ENCODE measurements at places on chromosomes 3 and 15. TPM values are rescaled to one million over a fixed set of nuclear protein-coding genes. Genes with fewer than 3 reads are reported as not detected.

DNA sequence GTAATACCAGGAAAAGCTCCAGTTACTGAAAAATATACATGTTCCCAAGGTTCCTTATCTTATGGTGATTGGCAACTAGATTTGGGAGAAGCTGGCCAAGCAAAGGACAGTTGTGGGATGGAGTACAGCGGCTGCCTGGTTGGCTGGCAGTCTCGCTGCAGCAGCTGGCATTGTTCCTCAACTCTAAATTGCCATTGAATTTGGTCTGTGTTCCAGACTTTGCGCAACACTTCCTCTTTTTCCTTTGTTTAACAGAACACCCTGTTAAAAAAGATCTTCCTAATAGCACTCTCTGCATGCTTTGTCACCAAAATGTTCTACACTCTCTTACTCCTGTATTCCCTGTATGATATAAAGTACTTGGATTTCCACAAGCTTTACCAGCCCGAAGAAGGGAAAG is 420.6 kb upstream of the RBMS3 start:
- no peaks in the 10 kb centered on the region for H3K27me3 ChIP-seq
- H3K4me3 ChIP-seq = no peak overlapping the region
- H3K4me1 ChIP-seq = peaks cover 5% of the 10 kb centered on the region
- no peaks in the 10 kb centered on the region for H3K36me3 ChIP-seq
- no peak overlapping the region for H3K27ac ChIP-seq

- no peak overlapping the region for H3K27ac ChIP-seq
- H3K4me1 ChIP-seq = peaks cover 14% of the 10 kb centered on the region
Observed at GRCh38 chr3:64417816-64418215, 192.6 kb upstream of the PRICKLE2 start.

GRCh38 chr3:173753593-173753992 is 356.0 kb downstream of the NLGN1 start:
- peaks cover 4% of the 10 kb centered on the region for H3K4me1 ChIP-seq
- no peaks in the 10 kb centered on the region for H3K36me3 ChIP-seq
- no peak for DNase-seq
- no peak overlapping the region for H3K27ac ChIP-seq

The ADCY5 gene
- total RNA-seq = 33.8 TPM

GRCh38 chr3:127667119-127667681 is 5.6 kb upstream of the ABTB1 start:
- H3K4me3 ChIP-seq = no peak overlapping the region
- no peak for DNase-seq
- peaks cover 6% of the 10 kb centered on the region for H3K36me3 ChIP-seq

The PAQR9 gene
- total RNA-seq = 2.5 TPM

The ST3GAL6 gene
- total RNA-seq = 49.2 TPM

DNA sequence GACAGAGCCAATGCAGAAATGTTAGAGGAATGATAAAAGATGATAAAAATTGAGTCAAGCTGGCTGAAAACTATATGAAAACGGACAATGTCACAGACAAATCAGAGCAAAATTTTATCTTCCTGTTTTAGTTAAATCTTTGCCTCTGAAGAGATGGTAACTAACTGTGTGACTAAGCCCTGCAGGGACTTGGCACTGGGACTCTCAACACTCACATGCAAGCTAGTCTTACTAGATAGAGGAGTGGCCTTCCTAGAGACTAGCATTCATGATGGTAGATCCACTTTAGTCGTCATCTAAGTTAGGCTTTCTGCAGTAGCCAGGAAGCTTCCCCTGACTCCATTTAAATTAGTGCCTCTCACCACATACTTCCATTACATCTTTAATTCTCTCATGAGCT is 4.1 kb downstream of the CCDC191 start:
- no peak overlapping the region for H3K27ac ChIP-seq
- H3K36me3 ChIP-seq = peaks cover 2% of the 10 kb centered on the region
- no peaks in the 10 kb centered on the region for H3K27me3 ChIP-seq
- peaks cover 7% of the 10 kb centered on the region for H3K4me1 ChIP-seq

The SAMD7 gene
- not detected for total RNA-seq

DNA sequence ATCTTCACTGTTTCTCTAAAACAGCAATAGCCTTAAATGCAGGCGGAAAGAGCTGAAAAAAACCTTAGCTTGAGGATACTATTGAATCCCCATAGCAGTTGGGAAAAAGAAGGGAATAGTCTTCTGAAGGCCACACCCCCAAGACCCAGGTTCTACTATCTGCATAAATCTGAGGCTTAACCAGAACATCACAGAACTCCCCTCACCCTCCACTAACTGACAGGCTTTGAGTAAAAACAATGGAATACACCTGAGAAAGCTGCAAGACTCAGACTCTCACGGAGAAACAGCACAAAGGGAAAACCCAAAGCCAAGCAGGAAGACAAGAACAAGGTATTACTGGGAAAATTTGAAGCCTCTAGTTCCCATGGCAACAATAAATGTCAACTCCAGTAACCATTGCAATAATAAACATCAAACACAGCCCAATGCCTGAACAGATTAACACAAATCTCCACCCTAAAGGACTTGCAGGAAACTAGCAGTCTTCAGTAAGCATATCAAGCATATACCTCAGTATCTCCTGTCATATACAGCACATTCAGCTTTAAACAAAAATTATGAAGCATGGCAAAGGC is 56.4 kb downstream of the TMCC1 start:
- H3K27ac ChIP-seq = no peak overlapping the region
- DNase-seq = no peak
- no peaks in the 10 kb centered on the region for H3K27me3 ChIP-seq
- H3K36me3 ChIP-seq = peaks cover 13% of the 10 kb centered on the region
- H3K4me3 ChIP-seq = no peak overlapping the region
- peaks cover 19% of the 10 kb centered on the region for H3K4me1 ChIP-seq

The NR2F2 gene
- 40.3 TPM for total RNA-seq

DNA sequence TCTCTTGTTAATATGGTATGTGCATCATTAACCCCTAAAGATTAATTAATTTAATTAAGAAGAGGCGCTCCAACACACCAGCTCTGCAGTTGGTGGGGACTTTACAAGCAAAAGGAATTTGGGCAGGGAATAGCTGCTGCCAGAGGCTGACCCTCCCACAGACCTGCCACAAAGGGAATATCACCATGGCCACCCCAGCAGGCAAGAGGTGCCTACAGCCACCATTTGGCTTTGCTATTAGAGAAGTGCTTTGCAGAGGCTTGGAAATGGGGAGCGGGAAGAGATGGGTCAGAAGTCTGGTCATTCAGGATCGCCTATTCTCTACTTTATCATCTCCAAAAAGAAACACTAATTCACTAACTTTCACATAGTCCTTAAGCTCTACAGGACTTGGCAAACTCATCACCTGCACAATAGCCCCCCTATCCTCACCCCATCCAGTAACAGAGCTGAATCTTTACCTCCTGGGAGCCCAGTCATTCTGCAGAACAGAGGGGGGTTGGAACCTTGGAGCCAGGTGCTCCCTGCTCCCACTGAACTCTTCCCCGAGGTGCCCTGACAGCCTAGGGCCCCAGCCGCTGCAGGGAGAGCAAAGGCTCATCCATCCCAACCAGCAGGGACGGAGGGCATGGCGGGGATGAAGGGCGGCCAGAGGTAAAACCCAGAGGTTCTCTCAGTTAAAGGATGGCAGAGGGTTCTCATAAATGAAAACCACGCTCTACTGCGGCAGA is 29.7 kb downstream of the LRIG1 start:
- no peak for DNase-seq
- H3K4me1 ChIP-seq = peaks cover 32% of the 10 kb centered on the region
- H3K36me3 ChIP-seq = no peaks in the 10 kb centered on the region
- no peak overlapping the region for H3K4me3 ChIP-seq
- no peak overlapping the region for H3K27ac ChIP-seq

GRCh38 chr3:22372292-22373062 is 621.5 kb upstream of the ZNF385D start:
- peak overlapping the region; percentile 64 for H3K4me3 ChIP-seq
- peaks cover 81% of the 10 kb centered on the region for H3K27me3 ChIP-seq
- peak; percentile 52 for DNase-seq
- H3K36me3 ChIP-seq = no peaks in the 10 kb centered on the region
- H3K27ac ChIP-seq = no peak overlapping the region
- H3K4me1 ChIP-seq = peaks cover 5% of the 10 kb centered on the region

- no peaks in the 10 kb centered on the region for H3K4me1 ChIP-seq
- no peak overlapping the region for H3K4me3 ChIP-seq
- no peaks in the 10 kb centered on the region for H3K36me3 ChIP-seq
- H3K27me3 ChIP-seq = no peaks in the 10 kb centered on the region
- DNase-seq = no peak
Observed at GRCh38 chr3:129205109-129205832, 21.6 kb upstream of the CNBP start.

The ATP13A5 gene
- total RNA-seq = 0.29 TPM

The CELF6 gene
- 1.4 TPM for total RNA-seq

- no peak overlapping the region for H3K27ac ChIP-seq
- no peak for DNase-seq
- H3K27me3 ChIP-seq = no peaks in the 10 kb centered on the region
- H3K36me3 ChIP-seq = no peaks in the 10 kb centered on the region
- H3K4me3 ChIP-seq = no peak overlapping the region
Observed at GRCh38 chr3:100893108-100893507, 100.1 kb downstream of the ABI3BP start.

DNA sequence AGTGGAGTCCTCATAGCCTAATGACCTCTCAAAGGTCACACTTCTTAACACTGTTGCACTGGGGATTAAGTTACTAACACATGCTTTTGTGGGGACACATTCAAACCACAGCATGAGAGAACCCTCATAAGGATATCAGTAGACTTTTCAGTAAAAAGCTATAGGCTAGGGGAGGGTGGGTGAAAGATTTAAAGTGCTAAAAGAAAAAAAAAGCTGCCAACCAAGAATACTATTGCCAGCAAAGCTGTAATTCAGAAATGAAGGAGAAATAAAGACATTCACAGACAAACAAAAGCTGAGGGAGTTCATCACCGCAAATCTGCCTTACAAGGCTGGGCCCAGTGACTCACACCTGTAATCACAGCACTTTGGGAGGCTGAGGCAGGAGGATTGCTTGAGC is 50.4 kb upstream of the PRSS50 start:
- no peak for DNase-seq
- no peak overlapping the region for H3K4me3 ChIP-seq
- H3K27ac ChIP-seq = no peak overlapping the region
- peaks cover 8% of the 10 kb centered on the region for H3K36me3 ChIP-seq

- peaks cover 30% of the 10 kb centered on the region for H3K36me3 ChIP-seq
- H3K27me3 ChIP-seq = no peaks in the 10 kb centered on the region
- H3K4me1 ChIP-seq = no peaks in the 10 kb centered on the region
Observed at GRCh38 chr3:33385423-33385822, 54.8 kb downstream of the UBP1 start.

DNA sequence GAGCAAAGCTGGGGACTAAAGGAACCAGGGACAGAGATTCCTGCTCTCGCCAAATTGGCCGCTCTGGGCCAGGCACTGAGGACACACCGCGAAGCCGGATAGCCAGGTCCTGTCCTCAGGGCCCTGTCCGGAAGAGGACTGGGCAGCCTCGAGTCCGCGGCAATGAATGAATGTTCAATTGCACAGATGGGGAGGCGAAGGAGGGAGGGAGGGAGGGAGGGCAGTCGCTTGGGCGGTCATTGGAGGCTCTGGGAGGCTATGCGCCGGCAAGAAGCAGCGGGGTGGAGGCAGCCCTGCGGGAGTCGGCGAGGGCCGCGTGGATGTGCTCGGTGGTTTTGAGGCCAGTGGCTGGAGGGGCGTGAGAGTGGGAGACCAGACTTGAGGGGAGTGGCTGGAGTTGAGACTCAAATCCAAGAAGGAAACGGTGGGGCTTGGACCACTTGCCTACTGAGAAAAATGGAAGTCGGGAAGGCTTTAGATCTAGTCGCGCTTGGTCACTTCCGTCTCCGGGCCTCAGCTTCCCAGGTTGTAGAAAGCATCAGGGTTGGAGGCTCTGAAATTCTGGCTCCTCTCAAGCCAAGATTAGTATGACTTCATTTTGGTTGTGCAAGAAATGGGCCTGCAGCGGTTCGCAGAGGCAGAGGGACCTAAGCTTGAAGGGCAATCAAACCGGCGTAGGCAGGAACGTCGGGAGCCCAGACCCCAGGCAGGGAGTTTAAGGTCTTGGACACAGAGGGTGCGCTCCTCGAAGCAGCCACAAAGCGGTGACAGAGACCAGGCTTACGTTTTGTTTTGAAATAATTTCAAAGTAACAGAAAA is 21.1 kb upstream of the PLXND1 start:
- H3K27me3 ChIP-seq = no peaks in the 10 kb centered on the region
- peak; percentile 54 for DNase-seq
- H3K36me3 ChIP-seq = no peaks in the 10 kb centered on the region
- peak overlapping the region; percentile 98 for H3K27ac ChIP-seq

- H3K4me3 ChIP-seq = no peak overlapping the region
- no peaks in the 10 kb centered on the region for H3K36me3 ChIP-seq
- peaks cover 54% of the 10 kb centered on the region for H3K27me3 ChIP-seq
- no peaks in the 10 kb centered on the region for H3K4me1 ChIP-seq
- H3K27ac ChIP-seq = no peak overlapping the region
Observed at GRCh38 chr3:39260957-39261356, 18.9 kb downstream of the CX3CR1 start.

- H3K27ac ChIP-seq = no peak overlapping the region
- no peaks in the 10 kb centered on the region for H3K27me3 ChIP-seq
- no peak for DNase-seq
- peaks cover 3% of the 10 kb centered on the region for H3K36me3 ChIP-seq
- H3K4me3 ChIP-seq = no peak overlapping the region
Observed at GRCh38 chr3:114439284-114439683, 145.5 kb downstream of the TIGIT start.

GRCh38 chr15:76951220-76951619 is 19.7 kb downstream of the RCN2 start:
- no peak overlapping the region for H3K4me3 ChIP-seq
- no peaks in the 10 kb centered on the region for H3K27me3 ChIP-seq
- no peak overlapping the region for H3K27ac ChIP-seq
- peaks cover 23% of the 10 kb centered on the region for H3K36me3 ChIP-seq
- H3K4me1 ChIP-seq = no peaks in the 10 kb centered on the region

DNA sequence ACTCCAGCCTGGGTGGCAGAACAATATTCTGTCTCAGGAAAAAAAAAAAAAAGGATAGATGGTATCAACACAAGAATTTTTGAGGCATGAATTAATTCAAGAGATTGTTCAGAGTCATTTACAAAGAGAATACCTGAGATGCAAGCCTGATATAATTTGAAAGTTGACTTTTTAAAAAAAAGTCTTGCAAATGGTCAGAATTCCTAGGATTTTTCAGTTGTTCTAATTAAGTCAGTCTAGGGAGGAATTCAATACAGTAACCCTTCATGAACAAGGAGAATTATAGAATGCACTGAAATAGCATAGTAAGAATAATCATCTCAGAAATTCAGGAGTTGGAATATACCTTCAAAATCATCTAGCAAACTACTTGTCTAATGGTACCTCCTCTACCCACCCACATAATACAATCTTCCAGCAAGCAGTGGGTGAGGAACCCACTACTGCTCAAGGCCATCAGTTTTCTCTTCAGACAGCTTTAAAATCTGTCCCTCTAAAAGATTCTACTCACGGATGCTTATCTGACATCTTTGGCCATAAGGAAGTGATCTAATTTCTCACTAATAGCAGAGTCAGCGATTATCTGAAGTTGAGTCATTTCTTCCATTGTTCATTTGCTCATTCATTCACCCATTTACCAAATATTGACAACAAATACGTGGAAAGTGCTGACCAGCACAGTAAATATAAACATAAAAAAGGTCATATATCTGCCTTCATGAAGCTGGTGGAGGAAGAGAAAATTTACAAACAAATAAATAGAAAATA is 159.6 kb downstream of the GREM1 start:
- H3K4me3 ChIP-seq = no peak overlapping the region
- no peak overlapping the region for H3K27ac ChIP-seq
- H3K4me1 ChIP-seq = peaks cover 8% of the 10 kb centered on the region
- no peaks in the 10 kb centered on the region for H3K36me3 ChIP-seq
- peaks cover 13% of the 10 kb centered on the region for H3K27me3 ChIP-seq

GRCh38 chr3:60228823-60229222 is 1022.4 kb downstream of the FHIT start:
- no peak for DNase-seq
- no peak overlapping the region for H3K27ac ChIP-seq
- H3K4me3 ChIP-seq = no peak overlapping the region
- H3K4me1 ChIP-seq = no peaks in the 10 kb centered on the region
- peaks cover 1% of the 10 kb centered on the region for H3K36me3 ChIP-seq
- H3K27me3 ChIP-seq = no peaks in the 10 kb centered on the region

The TMEM40 gene
- total RNA-seq = not detected

Data from progenitor cell of endocrine pancreas (in vitro differentiated cells).